ENCODE measurements at places on chromosomes 12 and 14. TPM values are rescaled to one million over a fixed set of nuclear protein-coding genes. Genes with fewer than 3 reads are reported as not detected.
A peak's percentile ranks its signal among the peaks of the same experiment; 100 is the strongest.

GRCh38 chr14:56608689-56609088 lies 29.1 kb downstream of the TMEM260 start:
- DNase-seq, result no peak

GRCh38 chr12:106631797-106632196 lies 49.0 kb downstream of the RFX4 start:
- no peak for DNase-seq

DNA sequence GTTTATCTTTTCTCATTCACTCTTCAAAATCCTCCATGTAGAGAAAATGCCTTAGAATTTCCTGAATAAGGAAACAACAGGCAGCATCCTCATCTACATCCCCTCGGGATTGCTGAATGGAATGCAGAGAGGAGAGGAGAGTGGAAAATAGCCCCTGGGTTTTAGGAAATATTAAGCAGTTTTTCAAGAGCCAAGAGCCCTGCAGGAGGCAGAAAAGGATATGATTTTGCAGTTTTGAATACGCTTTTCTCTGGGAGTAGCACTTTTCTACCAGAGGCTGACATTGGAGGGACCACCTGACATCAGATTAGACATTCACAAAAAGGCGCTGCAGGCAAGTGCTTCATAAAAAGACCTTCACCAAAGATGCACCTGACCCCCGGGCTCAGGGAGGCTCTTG lies 362.2 kb upstream of the SFSWAP start:
- DNase-seq, result no peak

DNA sequence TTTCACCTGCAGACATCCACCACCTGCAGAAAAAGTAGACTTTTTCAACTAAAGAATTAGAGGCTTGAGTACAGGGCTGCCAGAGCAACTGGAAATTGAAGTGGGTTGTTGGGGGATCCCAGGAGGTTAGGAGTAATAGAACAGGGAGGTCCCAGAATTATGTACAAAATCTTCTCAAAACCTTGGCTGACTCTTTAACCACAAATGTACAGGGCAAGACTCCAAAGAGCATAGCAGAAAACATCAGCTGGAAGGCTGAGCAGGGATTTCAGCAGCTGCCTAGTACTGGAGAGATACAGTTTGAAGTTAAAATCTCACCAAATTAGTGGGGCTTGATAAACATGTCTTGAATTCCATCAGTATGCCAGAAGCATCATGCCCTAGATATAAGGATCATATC lies 191.6 kb downstream of the CRADD start:
- peak; percentile 28 for DNase-seq

GRCh38 chr14:58533446-58533845 lies 104.3 kb upstream of the DACT1 start:
- no peak for DNase-seq

- peak; percentile 91 for DNase-seq
Measured at GRCh38 chr12:55700255-55701018, 7.3 kb downstream of the ITGA7 start.

DNA sequence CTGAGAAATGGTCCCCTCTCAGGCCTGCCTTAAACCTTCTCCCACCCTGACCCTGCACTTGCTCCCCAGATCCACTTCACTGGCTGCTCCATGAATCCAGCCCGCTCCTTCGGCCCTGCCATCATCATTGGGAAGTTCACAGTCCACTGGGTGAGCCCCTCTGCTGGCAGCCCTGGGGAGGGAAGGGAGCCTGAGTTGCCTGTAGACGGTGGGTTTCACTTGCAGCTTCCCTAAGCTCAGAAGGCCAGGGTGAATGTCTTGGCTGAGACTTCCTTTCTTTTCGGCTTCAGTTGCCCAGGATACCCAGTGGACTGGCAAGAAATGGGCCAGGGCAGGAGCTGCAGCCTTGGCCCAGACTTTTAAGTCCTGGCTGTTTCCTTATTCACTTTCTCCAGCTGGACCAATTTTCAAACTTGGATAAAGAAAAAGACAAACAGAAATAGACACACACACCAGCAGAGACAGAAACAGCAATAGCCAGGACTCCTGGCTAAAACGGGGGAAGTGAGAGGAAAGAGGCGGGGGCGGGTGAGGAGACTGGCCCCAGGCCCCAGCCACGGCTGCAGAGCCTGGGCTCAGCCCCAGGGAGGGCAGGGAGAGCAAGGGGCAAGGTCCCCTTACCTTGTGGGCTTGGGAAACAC lies 2.0 kb downstream of the AQP6 start:
- no peak for DNase-seq

DNA sequence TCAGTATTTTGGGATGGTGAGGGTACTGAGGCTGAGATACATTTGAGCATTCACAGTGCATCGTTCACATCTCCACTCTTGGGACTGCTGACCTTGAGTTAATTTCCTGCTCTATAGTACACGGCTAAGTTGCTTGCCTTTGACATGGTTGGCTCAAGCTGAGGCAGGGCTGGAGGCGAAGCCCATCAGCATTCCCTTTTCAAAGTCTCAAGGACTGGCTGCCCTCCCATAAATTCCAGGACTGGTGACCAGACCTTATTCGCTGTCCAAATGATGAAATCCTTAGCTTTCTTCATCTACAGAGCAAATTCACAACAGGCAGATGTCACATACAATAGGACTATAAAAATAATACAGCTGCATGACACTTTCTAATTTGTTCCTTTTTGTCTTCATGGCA lies 85.9 kb downstream of the SSPN start:
- no peak for DNase-seq

- DNase-seq, result no peak
Measured at GRCh38 chr12:74900232-74900631, 309.4 kb downstream of the KCNC2 start.

GRCh38 chr14:46747001-46747652 lies 95.5 kb upstream of the RPL10L start:
- no peak for DNase-seq

DNA sequence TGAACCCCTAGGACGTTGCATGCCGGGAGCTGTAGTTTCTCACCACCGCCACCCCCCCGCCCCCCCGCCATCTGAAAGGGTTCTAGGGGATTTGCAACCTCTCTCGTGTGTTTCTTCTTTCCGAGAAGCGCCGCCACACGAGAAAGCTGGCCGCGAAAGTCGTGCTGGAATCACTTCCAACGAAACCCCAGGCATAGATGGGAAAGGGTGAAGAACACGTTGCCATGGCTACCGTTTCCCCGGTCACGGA lies 501 bp upstream of the HSP90B1 start:
- no peak for DNase-seq

- peak; percentile 79 for DNase-seq
Measured at GRCh38 chr12:76026643-76027063, 4.9 kb downstream of the PHLDA1 start.

DNA sequence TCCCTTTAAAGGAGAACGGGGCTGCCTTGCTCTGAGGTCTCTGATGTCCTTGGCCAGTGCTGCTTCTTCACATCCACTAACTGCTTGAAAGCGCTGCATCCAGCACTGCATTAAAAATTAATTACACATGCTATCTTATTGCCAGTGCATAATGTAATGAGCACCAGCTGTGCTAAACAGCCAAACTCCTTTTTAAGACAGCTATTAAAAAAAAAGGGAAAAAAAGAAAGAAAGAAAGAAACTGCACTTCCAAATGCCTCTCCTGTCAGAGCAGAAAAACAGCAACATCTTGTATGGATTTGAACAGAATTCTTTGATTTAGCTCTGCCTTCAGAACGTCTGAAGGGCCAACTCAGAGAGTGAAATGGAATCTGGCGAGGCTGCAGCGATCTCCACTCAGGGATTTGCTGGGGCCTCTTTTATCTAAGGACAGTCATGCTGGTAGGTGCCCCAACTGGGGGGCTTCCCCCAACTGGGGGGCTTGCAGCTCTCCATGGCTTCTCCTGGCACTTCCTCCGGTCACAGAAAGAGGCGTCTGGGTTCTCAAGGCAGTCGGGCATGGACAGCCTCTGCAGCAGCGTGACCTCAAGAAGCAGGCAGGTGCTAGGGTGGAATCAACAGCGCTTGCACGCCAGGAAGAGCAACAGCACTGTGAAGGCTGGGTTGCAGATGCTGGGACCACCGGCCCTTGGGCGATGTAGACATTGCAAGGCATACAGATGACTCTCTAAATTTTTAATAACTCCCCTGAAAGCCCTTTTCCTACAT lies 46.4 kb downstream of the BCL11B start:
- DNase-seq, result no peak

- peak; percentile 36 for DNase-seq
Measured at GRCh38 chr12:120710805-120711296, 593 bp downstream of the UNC119B start.

DNA sequence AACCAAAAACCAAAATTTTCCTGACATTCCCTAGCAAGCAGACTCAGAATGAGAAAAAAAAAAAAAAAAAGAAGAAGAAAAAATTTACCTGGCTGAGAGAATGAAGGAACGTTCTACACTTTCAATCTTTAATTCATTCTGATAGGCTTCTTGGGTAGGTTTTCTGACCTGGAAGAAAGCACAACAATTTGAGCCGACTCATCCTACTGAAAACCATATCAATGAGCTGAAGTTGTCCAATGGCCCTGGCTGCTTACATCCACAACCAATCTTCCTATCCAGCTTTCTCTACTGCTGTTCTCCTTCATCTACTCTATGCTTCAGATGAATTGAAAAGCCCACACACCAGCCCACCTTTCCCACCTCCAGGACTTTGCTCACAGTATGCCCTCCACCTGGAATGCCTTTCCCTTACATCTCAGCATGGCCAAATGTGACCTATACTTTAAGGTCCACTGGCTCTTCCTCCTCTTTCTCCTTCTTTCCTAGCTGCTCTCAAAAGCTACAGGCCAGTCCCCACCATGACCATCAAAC lies 31.6 kb upstream of the NR2C1 start:
- no peak for DNase-seq

DNA sequence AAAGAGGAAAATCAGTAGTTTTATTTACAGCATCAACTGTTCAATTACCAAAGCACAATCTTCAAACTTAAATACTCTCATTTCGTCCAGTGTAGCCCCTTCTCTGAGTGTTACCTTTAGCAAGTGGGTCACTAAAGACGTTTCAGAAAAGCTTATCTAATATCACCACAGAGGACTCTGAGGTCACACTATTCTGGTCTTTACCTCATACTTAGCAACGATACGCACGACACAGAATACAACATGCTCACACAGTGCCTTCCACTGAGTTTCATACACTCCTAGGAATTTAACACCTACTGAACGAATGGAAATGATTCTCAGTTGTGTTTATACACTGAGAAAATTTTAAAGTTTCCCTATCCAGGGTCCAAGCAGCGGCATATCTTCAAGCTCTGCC lies 2.0 kb downstream of the SYT10 start:
- DNase-seq, result no peak

DNA sequence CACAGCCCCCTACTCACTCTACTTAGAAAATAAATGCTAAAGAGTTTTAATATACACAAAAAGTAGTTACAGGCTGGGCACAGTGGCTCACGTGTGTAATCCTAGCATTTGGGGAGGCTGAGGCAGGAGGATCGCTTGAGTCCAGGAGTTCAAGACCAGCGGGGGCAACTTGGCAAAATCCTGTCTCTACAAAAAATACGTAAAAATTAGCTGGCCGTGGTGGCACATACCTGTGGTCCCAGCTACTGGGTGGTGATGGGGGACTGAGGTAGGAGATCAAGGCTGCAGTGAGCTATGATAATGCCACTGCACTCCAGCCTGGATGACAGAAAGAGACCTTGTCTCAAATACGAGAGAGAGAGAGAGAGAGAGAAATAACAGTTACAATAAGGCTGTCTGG lies 9.9 kb upstream of the DYNC1H1 start:
- DNase-seq, result no peak

DNA sequence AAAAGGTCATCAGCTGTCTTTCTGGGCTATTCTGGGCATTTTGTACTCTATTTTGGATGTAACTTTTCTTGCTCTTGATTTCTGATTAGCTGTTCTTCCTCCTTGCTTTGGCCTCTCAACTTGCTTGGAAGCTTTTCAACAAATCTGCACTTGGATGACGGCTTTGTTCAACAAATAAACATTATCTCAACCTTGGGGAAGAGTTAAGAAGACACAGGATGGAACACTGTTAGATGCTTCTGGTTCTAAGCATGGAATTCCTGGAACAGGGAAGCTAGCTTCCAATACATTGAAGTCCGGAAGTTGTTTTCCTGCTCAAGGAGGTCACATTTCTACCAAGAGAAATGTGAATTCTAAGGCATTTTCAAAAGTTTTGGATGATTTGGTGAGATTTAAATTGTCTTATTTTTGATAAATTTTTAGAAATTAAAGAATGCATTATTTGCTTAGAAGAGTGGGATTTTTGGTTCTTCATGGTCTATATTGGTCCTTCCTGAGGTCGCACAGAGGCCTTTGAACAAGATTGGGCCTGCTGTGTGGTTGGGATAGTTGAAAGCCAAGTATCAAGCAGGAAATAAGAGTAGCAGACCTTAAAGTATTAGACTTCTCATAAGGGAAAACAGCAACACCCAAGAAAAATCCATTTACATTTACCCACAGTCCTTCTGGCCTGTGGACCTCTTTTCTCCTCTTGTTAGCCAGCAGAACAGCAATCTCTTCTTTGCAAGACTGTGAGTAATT lies 59.2 kb downstream of the PPFIBP1 start:
- no peak for DNase-seq

DNA sequence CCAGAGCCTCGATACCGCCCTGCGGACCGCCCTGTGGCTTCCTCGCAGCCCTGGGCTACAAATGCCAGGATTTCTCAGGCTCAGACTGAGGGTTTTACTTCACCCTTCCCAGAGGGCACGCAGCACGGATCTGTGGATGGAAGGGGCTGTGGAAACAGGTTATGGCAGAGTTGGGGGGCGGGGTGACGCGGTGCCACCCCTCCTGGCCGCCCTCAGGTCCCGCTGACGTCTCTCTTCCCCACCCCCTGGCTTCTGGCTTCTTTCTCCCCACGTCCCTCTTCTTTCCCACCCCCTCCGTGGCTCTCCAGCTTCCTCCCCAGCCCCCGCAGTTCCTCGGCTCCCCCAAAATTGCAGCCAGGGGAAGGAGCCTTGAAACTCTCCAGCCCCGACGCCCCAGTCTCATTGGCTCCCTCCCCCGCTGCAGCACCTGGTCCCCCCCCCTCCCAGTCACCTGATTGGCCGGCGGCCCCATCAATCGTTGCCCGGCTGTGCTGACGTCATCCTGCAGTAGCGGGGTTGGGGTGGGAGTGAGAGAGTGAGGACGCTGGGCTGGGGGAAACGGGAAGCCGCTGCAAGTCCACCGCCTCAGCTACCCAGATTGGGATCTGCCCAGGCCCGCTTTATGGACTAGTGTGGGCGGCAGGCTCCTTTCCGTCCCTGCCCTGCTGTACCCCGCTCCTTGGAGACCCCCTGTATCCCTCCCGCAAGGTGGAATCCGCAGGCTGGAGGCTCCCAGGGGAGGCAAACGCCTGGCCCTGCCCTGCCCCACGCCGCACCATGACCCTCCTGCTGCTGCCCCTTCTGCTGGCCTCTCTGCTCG lies at the start of gene CLSTN3:
TSS of gene CLSTN3 (plus strand) at position 500 of the 820 bp plus-strand sequence. CDS start at position 778, 278 bp downstream.
- DNase-seq, result peak; percentile 70

Gene NUP107
- total RNA-seq, result 91.2 TPM

Gene KLHL33
- not detected for total RNA-seq

Gene UBR7
- total RNA-seq, result 48.2 TPM

Gene LMNTD1
- 2.2 TPM for total RNA-seq

Gene DHRS2
- 11.9 TPM for total RNA-seq

Gene KRT71
- total RNA-seq, result not detected

Gene NXPH4
- total RNA-seq, result 3.1 TPM

Gene SLC7A7
- 3.6 TPM for total RNA-seq

Gene BCL7A
- 4.0 TPM for total RNA-seq

Gene RPL41
- total RNA-seq, result 2,885 TPM

Gene SRRM4
- total RNA-seq, result not detected

Gene FAM234B
- 5.1 TPM for total RNA-seq

Gene PLEKHG3
- 13.8 TPM for total RNA-seq

Gene SOAT2
- total RNA-seq, result 0.22 TPM

Gene DTD2
- total RNA-seq, result 13.6 TPM

All from M059J (cell line).